Right atrium auricular region (tissue), 2 donors: ENCODE measurements at places on chromosomes 16 and 17. TPM values are rescaled to one million over a fixed set of nuclear protein-coding genes. Genes with fewer than 3 reads are reported as not detected.
A peak's percentile ranks its signal among the peaks of the same experiment; 100 is the strongest.

The TADA2A gene
- total RNA-seq: 6.8 TPM

The CACNG5 gene
- total RNA-seq: not detected

The CCDC92B gene
- not detected for total RNA-seq

The CBX8 gene
- total RNA-seq: 2.7 TPM

The KRTAP1-5 gene
- not detected for total RNA-seq

The CFAP97D1 gene
- total RNA-seq: not detected

DNA sequence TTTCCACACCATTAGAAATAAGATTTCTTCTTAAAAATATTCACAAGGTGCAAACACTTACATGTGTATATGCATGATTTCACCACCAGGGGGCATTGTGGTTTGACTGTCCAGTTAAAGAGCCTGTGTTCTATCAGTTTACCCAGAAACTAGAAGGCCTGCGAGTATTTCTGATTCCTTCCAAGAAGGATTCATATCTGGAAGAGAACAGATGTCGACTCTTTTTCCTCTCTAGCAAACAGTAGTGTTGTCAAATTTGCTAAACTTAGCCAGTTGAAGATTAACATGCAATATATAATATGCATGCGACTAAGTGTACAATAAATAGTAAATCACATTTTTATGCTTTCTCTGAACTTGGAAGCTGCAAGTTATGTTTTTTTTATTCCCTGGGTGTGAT lies 404.1 kb downstream of the WWOX start:
- DNase-seq: peak; percentile 69

GRCh38 chr17:82016875-82017459 lies 5.7 kb downstream of the CENPX start:
- DNase-seq: no peak

DNA sequence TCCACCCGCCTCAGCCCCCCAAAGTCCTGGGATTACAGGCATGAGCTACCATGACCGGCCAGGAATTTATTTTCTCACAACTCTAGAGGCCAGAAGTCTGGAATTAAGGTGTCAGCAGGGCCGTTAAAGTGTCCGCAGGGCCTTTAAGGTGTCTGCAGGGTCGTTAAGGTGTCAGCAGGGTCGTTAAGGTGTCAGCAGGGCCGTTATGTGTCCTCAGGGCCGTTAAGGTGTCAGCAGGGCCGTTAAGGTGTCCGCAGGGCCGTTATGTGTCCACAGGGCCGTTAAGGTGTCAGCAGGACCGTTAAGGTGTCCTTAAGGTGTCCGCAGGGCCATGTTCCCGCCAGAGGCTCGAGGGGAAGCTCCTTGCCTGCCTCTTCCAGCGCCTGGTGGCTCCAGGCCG lies 125.2 kb downstream of the RAP1GAP2 start:
- DNase-seq: no peak

DNA sequence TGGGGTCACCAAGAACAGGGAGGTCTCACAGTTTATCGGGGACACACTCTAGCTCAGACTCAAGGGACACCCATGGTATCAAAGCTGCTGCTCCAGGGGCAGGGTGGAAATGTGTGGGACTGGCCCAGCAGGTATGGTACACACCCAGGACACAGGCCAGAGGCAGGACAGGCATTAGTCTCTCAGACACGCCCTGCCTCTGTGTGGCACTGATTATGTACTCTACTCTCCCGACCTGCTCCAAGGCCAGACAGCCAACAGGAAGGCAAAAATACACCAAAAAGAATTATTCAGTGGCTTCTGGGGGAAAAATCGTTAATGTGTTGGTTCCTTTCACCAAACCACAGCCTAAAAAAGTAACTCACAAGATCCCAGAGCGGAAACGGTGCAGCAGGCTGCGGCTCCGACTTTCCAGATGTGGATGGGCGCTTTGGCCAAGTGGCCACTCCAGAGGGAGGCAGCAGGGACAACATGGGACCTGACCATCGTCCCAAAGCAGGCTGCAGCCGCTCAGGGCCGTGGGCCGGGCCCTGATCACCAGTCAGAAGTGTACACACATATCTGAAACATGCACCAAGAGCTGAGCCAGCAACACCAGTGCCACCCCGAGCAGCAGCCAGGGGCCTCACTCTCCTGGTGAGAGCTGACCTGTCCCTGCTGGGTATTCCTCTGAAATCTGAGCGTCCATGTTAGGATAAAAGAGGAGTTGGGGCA lies 1.0 kb upstream of the SIRT7 start:
- DNase-seq: no peak

DNA sequence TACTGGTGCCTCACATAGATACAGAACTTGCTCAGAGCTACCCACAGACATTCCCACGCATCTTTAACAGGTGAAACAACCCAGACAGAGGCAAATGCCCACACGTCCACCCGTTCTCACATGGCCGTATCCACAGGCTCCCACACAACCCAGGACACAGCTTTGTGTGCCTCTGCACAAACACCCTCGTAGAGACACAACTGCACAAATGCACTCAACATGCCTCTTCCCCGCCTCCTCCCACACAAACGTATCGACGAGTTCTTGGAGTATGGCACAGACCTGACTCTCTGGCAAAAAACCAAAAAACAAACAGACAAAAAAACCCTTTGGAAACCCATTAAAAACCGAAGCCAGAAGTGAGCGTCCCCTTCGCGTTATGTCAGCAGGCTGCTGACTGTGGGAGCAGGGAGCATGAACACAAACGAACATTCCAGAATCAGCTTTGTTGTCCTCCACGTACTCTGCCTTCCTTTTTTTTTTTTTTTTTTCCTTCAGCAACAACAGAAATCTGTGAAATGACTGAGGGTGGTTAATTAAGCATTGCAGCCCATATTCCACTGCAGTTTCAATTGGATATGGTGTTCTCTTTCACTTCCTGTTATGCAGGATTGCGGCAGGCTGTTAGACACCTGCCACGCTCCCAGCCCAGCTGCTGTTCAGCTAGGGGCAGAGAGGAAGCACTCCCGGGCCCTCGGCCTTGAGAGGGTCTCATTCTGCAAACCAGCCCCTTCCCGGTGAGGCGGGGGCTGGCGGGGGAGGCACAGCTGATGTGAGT lies 313.7 kb downstream of the MAF start:
- no peak for DNase-seq

GRCh38 chr17:43917348-43918025 lies 10.2 kb upstream of the MPP2 start:
- DNase-seq: no peak

DNA sequence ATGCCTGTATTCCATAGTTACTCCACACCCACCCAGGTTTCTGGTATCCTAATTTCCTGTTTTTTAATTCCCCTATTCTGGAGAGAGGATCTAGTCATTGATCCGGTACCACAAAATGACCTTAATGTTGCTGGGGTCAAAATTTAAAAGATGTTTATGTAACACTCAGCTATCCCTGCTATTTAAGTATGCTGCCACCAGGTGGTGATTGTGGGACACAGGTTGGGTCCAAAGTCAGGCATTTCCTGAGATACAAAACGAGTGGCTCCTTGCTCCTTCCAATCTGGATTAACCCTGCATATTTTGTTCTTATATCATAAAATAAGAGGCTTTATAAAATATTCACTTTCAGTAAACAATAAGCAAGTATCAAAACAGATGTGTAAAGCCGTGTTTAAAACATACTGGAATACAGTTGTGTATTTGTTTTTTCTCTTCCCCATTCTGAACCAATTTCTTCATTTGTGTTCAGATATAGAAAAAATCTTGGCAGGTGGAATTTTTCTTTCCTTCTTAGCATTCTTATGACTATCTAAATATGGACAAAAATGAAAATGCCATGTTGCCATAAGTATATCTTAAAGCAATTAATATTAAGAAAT lies 16.3 kb downstream of the HS3ST4 start:
- no peak for DNase-seq

GRCh38 chr16:11402051-11402744 lies 56.9 kb downstream of the RMI2 start:
- no peak for DNase-seq

GRCh38 chr17:16419074-16419928 lies 3.9 kb downstream of the TRPV2 start:
- DNase-seq: peak; percentile 74

DNA sequence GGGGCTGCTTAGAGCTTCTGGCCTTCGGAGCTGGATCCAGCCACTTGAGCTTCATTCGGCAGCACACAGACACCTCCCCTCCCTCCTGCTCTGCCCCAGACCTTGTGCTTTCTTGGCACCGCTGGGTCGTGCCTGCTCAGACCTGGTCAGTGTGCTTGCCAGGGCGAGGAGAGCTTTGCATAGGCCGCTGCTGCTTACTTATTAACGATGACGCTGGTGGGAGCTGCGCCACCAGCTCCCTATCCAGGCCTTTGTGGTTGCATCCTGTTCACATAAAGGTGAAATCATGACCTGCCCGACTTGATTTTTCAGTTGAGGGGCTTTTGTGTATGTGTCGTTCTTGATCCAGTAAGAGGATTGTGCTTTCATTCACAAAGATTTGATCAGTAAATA lies 101.1 kb downstream of the MSI2 start:
- no peak for DNase-seq

- no peak for DNase-seq
Observed at GRCh38 chr17:50191359-50192143, 9.9 kb downstream of the COL1A1 start.

GRCh38 chr16:2210009-2210332 lies 692 bp downstream of the BRICD5 start:
- DNase-seq: no peak

DNA sequence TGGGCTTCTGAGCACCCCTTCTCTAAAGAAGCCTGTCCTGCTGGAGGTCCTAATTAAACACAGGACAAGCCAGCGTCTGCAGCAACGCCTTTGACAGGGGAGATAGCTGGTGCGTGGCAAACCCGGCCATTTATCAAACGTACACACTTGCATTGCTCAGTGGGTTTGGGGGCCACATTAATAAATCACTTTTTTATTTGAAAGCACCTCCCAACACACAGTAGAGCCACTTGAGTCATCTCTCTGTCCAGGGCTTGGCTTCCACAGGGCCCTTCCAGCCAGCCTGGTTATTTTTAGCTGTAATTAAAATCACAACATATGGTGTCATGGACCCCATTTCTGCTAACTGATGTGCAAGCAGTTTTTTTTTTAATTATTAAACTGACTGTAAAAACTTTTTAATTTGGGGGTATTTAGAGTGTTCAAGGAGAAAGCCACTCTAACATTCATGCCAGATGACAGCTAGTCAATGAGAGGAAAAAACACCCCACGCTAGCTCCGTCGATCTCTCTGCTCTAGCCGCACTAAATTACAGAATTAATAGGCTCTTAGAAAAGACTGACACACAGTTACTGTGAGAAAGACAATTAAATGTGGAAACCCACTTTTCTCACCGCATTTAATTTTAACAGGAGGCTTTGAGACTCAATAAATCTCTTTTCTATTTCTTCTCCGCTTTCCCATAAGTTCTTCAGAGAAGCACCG lies 201.0 kb upstream of the WSCD1 start:
- DNase-seq: no peak

- DNase-seq: no peak
Observed at GRCh38 chr16:4675864-4676786, 17.2 kb upstream of the NUDT16L1 start.

GRCh38 chr17:27620721-27621120 lies 10.3 kb upstream of the LGALS9 start:
- DNase-seq: no peak

DNA sequence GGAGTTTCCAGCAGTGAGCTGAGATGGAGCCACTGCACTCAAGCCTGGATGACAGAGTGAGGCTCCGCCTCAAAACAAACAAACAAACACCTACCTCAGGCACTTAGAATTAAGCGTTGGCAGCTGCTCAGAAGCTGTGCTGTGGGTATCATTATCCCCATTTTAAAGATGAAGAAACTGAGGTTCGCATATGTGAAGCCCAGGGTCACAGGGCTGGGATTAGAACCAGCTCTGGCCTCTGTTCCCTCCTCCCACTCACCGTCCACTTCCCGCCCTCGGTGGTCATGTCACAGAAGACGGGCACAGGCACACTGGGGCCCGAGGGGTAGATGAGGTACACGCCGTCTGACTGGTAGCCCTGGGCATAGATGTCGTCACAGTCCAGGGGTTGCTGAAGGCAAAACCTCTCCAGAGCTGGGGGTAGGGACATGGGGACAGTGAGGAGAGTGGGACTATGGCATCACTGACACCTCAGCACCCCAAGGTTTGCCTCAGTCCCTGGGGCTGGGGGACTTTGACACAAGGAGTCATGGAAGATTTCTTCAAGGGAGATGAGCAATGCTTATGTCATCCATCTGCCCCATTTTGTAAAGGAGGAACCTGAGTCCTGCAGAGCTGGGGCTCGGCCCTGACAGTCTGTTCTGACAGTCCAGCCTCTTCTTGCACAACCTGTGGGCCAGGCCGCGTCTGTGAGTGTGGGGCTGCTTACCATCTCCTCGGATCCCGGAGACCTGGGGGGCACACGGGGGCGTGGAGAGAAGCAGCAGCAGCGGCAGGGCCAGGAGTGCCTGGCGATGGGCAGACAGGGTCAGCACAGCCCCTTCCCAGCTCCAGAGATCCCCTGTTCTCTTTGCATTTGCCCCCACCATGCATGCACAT lies 700 bp downstream of the MFAP4 start:
- peak; percentile 93 for DNase-seq

- DNase-seq: no peak
Observed at GRCh38 chr17:74089869-74090464, 113.5 kb upstream of the RPL38 start.

GRCh38 chr16:13313351-13313750 lies 412.0 kb downstream of the SHISA9 start:
- no peak for DNase-seq

- no peak for DNase-seq
Observed at GRCh38 chr16:10093576-10093975, 88.7 kb downstream of the GRIN2A start.
